ENCODE measurements at places on chromosomes 12 and 14.

GRCh38 chr12:120892265-120892664 is 11.9 kb downstream of the SPPL3 start:
- DNase-seq, result no peak

- no peak for DNase-seq
Observed at GRCh38 chr14:99552021-99552553, 51.9 kb downstream of the CCDC85C start.

GRCh38 chr12:12818701-12819100 is 5.6 kb downstream of the DDX47 start:
- DNase-seq, result no peak

- no peak for DNase-seq
Observed at GRCh38 chr14:65195042-65195719, 92.9 kb upstream of the MAX start.

- DNase-seq, result no peak
Observed at GRCh38 chr12:127235761-127236160, 1031.2 kb upstream of the TMEM132C start.

GRCh38 chr14:96895658-96896271 is 98.6 kb downstream of the VRK1 start:
- DNase-seq, result no peak

- no peak for DNase-seq
Observed at GRCh38 chr12:51823875-51824565, 24.5 kb downstream of the FIGNL2 start.

- no peak for DNase-seq
Observed at GRCh38 chr12:94930216-94930654, 73.3 kb downstream of the NDUFA12 start.

DNA sequence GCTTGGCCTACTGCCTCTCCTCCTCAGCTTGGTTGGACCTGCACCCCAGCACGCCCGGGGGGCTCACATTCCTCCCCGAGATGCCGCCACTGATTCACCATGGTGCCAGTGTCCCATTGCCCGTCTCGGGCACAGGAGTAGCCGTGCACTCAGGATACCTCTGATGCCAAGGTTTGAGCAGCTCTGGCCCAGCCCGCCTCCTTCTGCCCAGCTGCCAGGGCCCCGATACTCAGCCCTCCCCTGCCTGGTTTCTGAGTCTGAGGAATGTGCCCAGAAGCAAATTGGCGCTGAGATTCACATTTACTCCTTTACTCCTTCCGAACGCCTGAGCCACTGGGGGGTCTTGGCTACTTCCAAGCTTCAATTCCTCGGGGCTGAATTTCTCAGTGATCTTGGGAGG is 63.5 kb downstream of the NINJ2 start:
- no peak for DNase-seq

DNA sequence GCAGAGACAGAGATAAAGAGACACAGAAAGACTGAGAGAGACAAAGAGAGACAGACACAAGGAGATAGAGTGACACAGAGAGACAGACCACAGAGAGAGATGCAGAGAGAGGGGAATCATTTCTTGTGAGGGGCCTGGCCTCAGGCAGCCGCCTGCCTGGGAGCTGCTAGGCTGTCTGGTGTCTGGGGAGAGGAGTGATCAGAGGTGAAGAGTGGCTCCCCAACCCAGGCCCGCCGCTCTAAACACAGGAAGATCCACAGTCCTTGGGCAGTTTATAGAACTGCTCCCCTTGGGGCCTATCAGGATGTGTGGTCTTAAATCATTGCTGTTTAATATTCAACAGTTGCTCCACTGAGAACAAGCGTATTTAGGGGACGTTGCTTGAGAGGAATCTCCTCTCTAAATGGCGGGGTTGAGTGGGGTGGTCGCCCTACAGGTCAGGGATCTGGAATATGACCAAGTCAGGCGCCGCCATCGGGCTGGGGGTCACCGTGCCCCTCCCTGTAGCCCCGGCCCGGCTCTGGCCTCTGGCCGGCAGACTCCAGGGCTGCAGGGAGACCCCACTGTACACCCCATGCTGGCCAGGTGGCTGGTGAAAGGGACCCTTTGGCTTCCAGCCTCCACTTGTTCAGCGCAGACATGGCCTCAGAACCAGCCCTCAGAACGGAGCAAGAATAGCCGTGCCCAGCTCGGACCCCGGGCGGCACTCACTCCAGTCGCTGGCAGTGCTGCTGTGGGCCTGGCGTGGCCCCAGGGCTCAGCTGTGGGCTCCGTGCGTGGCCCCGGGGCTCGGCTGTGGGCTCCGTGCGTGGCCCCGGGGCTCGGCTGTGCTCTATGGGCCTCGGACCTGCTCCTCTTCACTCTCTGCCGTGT is 89.4 kb downstream of the GALNT9 start:
- DNase-seq, result no peak

- no peak for DNase-seq
Observed at GRCh38 chr12:2288471-2288870, 235.7 kb downstream of the CACNA1C start.

DNA sequence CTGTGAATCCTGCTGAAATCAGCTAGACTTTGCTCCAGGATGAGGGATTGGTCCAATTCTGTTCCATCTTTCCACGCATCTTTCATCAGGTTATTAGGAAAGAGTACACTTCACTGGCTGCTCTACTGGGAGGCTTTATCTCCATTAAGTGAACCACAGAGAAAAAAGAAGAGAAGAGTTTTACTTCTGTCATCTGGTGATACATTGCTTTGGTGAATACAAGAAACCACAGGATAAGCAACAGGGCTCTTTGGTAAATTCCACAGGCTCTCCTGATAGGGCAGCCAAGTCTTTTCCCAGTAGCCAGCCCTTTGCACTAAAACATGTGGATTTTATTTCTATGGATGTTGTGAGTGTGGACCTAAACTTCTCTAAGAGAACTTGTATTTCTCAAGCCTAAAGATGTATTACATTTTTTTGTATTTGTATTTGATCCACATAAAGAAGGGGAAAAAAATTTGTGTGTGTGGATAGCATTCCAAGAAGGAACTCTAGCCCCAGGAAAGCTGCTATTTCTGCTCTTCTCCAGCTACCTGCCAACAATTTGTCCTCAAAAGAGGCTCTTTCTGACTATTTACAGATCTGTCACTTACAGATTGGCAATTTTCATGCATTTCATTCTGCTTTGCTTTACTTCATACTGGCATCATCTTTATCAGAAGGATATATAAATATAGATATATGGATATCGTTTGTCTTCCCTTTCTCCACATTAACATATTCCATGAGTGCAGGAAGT is 1117.6 kb upstream of the TMEM132C start:
- DNase-seq, result no peak

DNA sequence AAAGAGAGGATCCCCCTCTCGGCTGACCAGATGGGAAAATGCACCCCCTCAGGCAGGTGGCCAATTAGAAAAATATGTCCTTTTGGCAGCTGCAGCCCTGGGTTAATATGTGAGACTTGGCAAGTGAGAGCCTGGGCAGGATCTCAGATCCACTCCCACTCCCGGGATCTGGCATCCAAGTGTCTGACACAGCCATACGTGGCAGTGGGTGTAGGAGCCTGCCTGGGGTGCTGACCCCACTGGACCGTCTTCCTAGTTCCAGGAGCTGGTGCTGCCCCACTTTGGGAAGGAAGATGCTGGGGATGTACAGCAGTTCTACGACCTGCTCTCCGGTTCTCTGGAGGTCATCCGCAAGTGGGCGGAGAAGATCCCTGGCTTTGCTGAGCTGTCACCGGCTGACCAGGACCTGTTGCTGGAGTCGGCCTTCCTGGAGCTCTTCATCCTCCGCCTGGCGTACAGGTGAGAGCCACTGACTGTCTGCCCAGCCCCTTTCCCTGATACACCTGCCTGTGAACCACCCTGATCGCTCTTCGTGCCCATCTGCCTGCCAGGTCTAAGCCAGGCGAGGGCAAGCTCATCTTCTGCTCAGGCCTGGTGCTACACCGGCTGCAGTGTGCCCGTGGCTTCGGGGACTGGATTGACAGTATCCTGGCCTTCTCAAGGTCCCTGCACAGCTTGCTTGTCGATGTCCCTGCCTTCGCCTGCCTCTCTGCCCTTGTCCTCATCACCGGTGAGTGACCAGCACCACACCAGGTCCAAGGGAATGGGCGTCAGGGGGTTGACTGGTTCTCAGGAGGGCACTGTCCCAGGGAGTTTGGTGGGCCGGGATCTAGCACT is 5.8 kb downstream of the NR4A1 start:
- no peak for DNase-seq

GRCh38 chr12:91249054-91249453 is 66.4 kb upstream of the DCN start:
- no peak for DNase-seq

DNA sequence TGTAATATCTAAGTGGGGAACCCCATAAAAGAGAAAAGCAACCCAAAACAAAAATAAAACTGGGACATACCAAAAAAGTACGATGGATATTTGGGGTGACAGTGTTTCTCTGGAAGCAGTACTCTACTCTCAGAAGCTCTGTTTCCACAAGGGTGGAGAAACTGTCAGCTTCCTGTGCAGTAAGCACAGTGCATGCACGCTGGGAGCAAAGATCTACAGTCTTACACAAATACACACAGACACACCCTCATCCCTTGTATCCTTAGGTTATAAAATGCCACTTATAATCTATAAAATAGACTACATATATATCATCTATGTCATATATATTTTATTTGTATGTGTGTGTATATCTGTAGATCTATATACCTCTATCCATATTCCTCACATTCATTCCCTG is 225.8 kb upstream of the SOX5 start:
- DNase-seq, result no peak

- DNase-seq, result no peak
Observed at GRCh38 chr12:96238336-96239047, 44.3 kb downstream of the ELK3 start.

All from activated gamma-delta T cell treated with Interleukin-2 at 50 U/mL for 16 hours (primary cell).